NCI-H1930 (cell line): ENCODE measurements at places on chromosomes 1 and 21.

- DNase-seq: no peak
Measured at GRCh38 chr1:152457071-152457470, 43.0 kb upstream of the CRNN start.

- no peak for DNase-seq
Measured at GRCh38 chr1:38502758-38503157, 356.8 kb downstream of the RRAGC start.

DNA sequence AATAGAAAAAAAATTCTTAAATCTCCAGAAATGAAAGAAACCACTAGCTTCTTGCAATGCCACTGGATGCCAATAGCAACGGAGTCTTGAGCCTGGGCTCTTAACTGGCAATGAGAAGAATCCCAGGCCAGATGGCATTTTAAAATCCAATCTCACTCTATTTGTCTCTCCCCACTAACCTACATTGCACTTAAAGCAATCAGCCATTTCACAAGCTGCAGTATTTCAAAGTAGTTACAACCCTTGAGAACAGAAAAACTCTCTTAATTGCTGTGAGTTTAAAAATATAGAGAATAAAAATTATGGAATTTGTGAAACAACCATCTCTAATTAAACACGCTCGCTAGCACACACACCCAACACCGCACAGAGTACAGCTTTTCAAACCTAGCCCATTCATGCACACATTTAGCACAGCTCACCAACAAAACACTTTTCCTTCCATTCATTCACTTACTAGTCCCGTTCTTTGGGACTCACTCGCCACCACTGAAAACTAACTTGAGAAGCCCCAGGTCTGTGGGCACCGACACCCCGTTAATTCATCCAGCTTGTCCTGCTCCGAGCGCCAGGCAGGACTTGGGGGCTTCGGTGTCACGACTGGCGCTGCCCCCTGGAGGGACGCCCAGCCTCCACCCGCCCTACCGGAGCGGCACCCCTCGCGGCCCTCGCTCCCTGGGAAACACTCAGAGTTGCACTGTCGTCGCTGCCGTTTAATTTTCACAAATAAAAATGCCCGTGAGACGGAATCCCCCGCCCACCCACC, 1.0 kb downstream of the DDAH1 start:
- peak; percentile 13 for DNase-seq

DNA sequence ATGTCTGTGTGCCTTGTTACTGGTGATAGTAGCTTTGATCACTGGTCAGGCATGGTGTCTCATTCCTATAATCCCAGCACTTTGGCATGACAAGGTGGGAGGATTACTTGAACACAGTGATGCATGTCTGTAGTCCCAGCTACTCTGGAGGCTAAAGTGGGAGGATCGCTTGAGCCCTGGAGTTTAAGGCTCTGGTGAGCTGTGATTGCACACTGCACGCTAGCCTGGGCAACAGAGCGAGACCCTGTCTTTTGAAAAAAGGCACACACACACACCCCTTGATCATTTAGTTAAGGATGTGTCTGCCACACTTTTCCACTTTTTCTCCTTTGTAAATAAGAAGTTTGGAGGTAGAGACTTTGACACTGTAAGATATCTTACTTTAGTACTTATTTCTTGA, 15.1 kb downstream of the MIGA1 start:
- no peak for DNase-seq

DNA sequence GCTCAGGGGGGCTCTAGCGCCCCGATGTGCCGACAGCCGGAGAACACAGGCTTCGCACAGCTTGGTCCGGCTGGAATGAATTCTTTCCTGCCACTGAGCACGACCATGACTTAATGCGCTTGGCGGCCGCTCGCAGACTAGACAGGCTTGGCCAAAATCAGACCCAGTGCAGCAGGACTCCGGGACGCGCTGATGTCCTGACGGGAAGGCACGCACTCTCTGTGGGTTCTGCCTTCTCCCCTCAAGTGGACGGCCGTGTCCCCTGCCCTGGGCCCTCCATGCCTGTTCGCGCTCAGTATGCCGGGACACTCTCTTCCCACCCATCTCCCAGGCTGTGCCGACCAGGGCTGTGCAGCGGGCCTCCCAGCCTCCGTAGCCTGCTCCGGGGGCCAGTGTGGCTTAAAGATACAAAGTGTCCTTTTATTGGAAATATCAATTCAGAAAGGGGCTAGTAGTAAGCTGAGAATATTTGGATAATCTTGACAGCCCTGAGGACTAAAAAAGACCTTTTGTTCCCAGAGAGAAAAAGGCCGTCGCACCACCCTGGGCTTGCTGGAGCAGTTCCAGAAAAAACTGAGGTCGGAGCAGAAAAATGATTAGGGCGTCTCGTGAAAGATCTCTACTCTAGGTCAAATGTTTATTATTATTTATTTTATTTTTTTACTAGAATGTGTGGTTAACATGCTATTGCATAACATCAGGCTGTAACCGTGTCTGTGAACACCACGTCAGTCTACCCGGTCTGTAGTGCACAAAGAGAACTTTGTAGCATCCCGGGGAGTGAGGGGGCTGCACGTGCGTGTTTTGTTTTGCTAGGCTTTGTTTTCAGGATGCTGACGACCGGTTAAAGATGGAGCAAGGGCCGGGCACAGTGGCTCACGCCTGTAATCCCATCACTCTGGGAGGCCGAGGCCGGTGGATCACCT, 88.1 kb upstream of the ARHGEF16 start:
- DNase-seq: no peak

DNA sequence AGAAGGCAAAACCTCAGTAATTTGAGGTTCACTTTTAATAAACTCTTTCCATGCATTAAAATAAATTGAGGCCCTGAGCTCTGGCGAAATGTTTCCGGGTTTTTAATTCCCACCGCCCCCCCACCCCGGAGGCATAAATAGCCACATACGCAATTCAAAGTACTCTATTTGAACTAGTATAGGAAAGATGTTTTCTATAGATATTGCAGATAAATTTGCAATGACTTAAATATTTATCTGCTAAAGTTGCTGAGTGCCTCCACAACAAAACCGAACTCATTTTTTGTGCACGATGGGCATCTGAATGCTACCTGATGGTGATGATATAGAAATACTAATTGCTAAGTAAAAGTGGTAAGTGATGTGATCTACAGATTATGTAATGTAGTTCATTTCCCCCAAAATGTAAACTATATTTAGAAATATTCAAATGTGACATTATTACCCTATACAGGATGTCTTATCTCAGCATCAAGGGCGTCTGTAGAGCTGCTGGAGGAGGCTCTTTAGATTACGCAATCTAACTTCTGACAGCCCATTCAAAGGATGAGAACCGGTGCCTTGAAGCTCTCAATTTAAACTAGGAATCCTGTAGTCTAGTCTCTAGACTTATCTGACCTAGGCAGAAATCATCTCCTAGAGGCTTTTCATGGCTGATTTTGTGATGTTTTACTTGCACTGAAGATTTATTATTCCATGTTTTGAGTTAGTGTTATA, 8.5 kb downstream of the IRF2BP2 start:
- DNase-seq: no peak

DNA sequence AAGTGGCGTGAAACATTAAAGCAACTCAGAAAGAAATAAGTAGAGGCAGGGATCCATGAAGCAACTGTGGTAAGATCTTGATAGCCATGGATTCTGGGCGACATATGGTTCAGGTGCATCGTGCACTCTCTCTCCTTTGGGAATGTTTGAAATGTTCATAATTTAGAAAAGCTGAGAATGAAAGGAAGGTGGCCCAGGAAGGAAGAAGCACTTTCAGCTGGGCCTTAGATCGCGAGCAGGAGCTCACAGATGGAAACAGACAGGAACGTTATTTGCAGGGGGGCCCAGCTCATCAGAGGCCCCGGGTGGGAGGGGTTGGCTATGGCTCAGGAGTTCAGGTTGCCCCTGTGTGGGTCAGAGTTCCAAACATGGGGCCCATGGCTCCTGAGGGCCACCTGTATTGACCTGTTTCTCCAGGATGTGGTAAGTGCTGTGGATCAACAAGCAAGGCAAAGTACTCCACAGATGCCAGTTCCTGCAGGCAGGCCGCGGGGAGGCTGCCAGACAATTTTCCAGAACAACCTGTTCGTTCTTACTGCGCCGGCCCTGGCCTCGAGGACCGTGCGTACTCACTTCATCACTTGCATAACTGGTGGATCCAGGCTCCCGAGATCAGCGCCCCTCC, 253.2 kb downstream of the TOMM20 start:
- no peak for DNase-seq

GRCh38 chr1:168236836-168237611, 11.2 kb downstream of the SFT2D2 start:
- DNase-seq: no peak

DNA sequence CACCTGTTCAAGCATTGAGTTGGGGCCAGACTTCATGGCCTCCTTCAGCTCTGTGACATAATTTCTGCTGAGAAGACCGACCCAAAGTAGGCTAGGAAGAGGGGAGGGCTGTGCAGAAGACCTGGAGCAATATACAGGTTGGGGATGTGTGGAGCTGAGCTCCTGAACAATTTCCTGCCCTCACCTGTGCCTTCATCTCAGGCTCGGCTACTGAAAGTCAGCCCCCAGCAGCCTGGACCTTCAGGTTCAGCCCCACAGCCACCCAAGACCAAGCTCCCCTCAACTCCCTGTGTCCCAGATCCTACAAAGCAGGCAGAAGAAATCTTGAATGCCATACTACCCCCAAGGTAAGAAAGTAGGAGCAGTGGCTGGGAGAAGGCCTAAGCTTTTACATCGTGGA, 662 bp downstream of the DNALI1 start:
- no peak for DNase-seq

DNA sequence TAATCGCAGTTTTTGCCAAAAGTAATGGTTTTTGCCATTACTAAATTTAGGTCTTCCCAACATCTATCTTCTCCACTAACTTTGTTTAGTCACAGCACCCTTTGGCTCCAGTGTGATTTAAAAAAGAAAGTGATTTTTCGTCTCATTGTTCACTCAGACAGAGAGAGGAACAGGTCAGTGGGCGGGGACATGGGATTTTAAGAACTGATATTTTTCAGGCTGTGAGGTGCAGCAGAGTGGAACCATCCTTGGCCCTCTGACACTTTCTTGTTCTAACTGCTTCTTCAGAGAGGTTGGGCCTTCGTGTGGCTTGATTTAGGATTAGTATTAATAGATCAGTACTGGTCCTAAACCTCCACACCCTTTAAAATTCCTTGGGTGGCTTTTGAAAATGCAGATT, 38.8 kb downstream of the CASQ2 start:
- DNase-seq: no peak

DNA sequence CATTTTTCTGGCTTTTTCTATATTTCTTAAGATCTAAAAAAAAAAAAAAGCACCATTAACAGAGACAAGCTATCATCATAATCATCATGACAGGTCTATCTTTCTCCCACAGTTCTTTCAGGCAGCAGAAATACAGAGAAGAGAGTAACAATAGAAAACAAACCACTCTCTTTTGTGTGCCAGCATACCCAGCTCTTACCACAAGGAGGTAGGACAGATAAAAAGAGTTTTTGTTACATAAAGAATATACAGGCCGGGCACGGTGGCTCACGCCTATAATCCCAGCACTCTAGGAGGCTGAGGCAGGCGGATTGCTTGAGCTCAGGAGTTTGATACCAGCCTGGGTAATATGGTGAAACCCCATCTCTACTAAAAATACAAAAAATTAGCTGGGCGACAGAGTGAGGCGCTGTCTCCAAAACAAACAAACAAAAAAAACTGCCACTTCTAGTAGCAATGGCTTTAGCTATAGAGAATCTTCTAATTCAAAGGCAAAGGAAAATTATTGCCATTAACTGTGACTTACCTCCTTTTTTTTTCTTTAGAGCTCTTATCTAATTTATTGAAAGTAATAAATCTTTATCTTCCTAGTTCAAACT, 39.7 kb downstream of the ANKRD13C start:
- no peak for DNase-seq
